Right renal cortex interstitium (tissue), 3 donors: ENCODE measurements at places on chromosomes 7 and 10. TPM values are rescaled to one million over a fixed set of nuclear protein-coding genes. Genes with fewer than 3 reads are reported as not detected.

- no peak for DNase-seq
Observed at GRCh38 chr7:107860981-107861652, 29.9 kb upstream of the DLD start.

- DNase-seq: no peak
Observed at GRCh38 chr10:93478873-93479272, 3.3 kb downstream of the MYOF start.

- no peak for DNase-seq
Observed at GRCh38 chr7:66167773-66168387, 37.3 kb upstream of the TPST1 start.

DNA sequence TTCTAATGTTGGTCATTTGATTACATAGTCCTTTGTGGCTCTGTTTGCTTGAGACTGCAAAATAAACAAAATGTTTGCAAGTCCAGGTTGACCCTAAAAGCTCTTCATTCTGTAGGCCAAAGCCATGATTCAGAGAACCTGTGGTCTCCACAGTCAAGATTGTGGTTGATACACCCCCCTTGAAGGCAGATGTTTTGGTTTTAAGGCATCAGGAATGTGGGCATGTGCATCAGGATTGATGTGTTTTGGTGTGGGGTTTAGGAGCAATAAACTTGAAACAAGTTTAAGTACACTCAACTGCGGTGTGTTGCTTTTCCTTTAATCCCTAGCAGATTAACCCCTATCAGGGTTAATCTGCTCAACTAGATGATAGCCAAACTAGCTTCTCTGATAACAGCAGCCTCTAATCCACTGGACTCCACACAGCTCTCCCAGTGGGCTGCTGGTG lies 379.1 kb upstream of the GALNT17 start:
- no peak for DNase-seq

DNA sequence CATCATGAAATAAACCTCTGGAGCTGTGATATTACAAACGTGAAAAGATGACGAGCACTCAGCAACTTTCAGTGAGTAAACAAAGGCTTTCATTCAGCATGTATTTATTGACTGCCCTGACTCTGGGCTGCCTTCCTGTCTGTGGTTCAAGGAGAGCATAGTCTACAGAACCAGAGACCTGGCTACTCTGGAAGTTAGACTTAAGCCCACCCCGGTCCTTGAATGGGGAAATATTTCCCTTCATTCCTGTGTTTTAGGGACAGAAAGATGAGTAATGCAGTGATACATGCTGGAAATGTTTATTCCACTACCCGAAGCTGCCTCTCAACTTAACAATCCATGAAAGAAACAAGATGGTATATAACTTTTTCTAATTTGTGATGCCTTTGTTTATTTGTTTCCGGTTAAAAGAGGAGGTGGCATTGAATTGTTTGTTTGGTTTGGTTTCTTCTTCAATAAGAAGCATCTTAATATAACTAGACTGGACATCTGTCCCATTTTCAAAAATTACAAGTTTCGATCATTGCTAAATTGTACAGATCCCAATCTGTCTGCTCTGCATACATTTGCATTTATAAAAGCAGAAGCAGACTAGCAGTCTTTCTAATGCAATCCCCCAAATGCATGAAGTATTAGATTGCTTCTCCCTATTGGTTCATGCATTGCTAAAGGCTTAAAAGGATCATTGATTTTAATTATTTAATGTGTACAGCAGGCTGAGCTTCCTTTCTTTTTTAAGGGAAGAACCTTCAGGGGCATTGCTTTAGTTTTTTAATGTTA lies 57.7 kb downstream of the TRUB1 start:
- no peak for DNase-seq

DNA sequence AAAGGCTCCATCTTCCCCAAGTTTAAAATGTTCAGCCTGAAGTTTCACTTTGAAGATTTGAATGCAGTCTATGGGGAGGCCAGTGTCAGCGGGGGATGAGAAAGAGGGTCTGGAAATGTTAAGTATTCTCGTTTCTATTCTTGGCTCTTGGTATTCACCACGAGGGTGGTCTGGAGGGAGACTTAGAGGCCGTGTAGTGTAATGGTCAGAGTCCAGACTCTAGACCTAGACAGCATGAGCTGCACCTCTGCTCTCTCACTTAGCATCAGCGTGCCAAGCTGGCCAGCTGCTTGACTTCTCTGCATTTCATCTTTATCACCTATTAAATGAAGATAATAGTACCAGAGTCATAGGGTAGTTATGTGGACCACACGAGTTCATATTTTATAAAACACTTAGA lies 57.9 kb downstream of the MKX start:
- no peak for DNase-seq

DNA sequence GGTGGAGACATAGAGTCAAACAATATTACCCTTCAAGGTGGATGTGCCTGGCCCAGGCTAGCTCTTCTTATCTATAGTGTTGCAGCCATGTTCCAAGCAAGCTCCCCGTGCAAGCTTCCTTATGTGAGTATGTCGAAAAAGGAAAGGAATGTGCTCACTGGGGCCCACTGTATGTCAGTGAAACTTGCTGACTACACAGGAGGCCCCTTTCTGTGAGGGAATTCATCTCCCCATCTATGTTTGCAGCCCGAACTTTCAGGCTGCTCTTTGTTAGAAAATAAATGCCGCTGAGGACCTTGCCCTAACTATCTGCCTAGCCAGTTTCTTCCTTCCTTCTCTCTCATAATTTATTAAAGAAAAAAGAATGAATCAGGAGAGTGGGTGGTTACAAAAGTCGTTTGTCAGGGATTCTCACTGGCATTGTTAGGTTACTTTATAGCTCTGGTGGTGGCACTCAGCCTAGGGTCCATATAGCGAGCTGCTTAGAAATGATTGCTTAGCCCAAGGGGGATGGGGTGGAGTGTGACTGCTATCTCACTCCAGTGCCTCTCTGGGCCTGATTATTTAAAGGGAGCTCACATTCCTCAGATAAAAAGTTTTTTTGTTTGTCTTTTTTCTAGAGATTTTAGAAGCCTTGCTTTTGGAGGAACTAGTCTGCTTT lies 302.1 kb downstream of the ABCA13 start:
- DNase-seq: no peak

GRCh38 chr10:42684517-42684916 lies 46.1 kb upstream of the ZNF33B start:
- DNase-seq: no peak

- DNase-seq: no peak
Observed at GRCh38 chr7:117014673-117015133, 61.4 kb downstream of the ST7 start.

- DNase-seq: no peak
Observed at GRCh38 chr7:114589436-114589835, 174.8 kb downstream of the FOXP2 start.

GRCh38 chr7:10571759-10572158 lies 401.9 kb upstream of the PHF14 start:
- no peak for DNase-seq

GRCh38 chr10:7033031-7033430 lies 377.8 kb downstream of the SFMBT2 start:
- DNase-seq: no peak

DNA sequence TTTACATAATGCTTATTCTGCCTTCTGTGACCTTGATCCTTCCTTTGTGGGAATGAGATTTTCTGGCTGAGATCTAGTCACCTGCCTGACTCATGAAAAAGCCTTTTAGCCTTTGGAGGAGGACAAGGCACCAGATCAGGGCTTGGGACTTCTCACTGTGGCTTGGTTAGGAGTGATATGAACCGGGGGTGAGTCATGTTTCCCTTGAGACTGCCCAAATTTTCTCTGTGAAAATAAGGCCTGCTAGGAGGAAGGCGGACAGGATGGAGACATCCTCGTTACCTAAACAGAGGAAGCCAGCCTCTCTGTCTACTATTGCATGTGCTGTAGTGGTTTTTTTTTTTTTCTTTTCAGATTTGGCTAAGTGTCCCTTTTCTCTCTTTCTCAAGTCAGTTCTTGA lies 57.8 kb downstream of the EVX1 start:
- DNase-seq: no peak

The OR2A7 gene
- polyA plus RNA-seq: 6.9 TPM

The ADAMTS14 gene
- 0.79 TPM for polyA plus RNA-seq

The SLC26A3 gene
- 0.38 TPM for polyA plus RNA-seq

The ELOVL3 gene
- polyA plus RNA-seq: 3.2 TPM

The TUBAL3 gene
- 0.19 TPM for polyA plus RNA-seq
